ENCODE measurements at places on chromosomes 11 and 22. TPM values are rescaled to one million over a fixed set of nuclear protein-coding genes. Genes with fewer than 3 reads are reported as not detected.

The DUSP8 gene
- total RNA-seq: 5.6 TPM

- no peak for DNase-seq
Observed at GRCh38 chr11:16775614-16776283, 37.3 kb downstream of the C11orf58 start.

DNA sequence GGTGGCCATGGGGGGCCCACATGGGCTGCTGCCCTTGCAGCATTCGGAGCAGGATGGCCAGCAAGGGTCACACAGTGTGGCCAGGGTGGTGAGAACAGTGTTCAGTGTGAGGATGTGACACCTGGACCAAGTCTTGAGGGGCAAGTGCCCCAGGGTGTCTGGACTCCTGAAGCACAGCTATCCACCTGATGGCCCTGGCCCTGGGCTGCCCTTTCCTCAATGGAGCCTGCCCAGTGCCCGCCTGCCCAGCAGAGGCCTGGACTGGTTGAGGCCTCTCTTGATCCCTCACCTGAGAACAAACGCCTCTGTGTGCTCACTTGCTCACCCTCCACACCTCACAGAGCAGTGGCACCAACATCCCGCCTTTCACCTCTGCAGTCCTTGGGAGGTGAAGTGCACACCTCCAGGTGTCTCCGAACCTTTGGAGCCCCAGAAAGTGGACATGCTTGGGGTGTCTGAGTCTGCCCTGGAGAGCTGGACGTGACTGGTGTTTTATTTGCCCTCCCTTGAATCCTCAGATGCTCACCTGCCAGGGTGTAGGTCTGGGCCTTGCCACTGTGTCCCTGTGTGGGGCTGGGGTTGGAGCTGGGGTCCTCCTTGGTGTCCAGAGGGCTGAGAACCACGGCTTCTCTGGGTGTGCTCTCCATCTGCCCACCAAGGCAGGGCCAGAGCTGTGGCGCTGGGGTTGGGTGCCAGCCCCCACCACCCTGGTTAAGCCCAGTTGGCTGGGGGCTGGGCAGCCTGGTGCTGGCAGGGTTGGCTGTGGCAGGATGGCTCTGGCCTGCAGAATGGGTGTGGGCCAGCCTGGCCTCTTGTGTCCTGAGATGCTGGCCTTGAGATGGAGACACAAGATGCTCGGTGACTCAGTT is 3.8 kb upstream of the MUC2 start:
- DNase-seq: no peak

DNA sequence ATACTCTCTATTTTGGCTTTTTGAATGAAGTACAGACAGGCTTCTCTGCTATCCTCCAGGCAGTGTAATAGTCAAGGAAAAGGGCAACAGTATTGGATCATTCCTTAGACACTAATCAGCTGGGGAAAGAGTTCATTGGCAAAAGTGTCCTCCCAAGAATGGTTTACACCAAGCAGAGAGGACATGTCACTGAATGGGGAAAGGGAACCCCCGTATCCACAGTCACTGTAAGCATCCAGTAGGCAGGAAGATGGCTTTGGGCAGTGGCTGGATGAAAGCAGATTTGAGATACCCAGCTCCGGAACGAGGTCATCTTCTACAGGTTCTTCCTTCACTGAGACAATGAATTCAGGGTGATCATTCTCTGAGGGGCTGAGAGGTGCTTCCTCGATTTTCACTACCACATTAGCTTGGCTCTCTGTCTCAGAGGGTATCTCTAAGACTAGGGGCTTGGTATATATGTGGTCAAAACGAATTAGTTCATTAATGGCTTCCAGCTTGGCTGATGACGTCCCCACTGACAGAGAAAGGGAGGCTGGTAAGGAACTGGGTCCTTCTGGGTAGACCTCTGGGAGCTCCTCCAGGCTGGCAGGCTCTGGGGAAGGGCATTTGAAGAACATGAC is 5.2 kb downstream of the XBP1 start:
- DNase-seq: no peak

Measured in occipital lobe (tissue), 3 donors.